GM23248 (cell line): ENCODE measurements at places on chromosomes 12 and 14. TPM values are rescaled to one million over a fixed set of nuclear protein-coding genes. Genes with fewer than 3 reads are reported as not detected.

GRCh38 chr12:61521258-61521657 is 738.9 kb upstream of the USP15 start:
- DNase-seq: no peak

GRCh38 chr12:108995370-108995992 is 25.4 kb downstream of the SVOP start:
- DNase-seq: no peak

DNA sequence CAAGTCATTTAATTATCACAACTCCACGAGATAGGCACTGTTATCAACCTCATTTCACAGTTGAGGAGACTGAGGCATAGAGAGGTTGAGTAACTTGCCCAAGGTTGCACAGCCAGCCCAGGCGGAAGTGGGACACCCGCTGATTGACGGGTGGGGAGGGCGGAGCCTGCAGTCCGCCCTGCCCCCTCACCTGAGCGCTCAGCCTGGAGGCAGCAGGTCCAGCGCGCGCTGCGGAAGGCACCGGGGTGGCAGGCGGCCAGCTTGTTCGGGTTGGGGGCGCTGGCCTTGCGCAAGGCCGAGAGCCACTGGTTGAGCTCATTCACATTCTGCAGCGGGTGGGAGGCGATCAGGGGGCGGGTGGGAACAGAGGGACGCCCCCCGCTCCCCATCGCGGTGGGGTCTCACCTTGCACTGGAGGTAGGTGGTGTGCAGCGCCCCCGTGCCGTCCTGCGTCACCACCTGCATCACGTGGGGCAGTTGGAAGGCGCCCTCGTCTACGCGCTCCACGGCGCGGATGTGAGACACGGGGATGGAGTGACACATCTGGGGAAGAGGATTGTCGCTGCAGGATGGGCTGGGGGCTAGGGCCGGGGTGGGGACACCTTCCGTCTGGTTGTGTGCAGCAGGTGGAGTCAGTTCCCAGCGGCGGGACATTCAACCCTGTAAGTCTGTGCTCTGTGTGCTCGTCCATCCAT is 31.7 kb downstream of the RASAL1 start:
- no peak for DNase-seq

DNA sequence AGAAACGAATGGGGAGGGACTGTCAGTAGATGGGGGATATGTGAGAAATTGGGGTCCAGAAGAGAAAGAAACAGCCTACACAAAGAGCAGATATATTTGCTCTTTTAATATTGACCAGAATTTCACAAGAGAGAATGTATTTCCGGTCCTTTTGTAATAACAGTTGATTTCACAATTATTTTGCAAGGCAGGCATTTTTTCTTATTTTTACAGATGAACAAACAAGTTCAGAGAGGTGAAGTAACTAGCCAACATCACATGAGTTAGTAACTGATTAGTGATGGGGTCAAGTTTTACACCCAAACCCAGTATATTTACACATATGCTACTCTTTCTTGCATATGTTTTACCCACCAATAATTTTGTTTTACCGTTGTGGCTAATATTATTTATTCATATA is 188.2 kb downstream of the NAV3 start:
- no peak for DNase-seq

DNA sequence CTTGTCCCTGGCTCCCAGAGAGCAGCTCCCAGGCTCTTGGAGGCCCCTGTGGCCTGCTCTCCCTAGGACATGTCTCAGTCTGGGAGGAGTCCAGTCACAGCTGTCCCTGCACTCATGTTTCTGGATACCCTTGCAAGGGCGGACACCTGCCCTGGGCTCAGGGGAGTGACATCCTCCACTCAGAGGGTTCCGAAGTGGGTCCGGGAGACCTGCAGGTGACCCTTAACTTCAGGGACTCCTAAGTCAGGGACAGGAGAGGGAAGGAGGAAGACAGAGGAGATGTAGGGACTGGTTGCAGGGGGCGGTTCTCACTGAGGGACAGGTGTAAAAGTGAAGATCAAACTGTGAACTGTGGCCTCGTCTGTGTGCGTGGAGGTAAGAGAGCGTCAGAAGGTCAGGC is 37.6 kb downstream of the CACNA2D4 start:
- no peak for DNase-seq

- DNase-seq: no peak
Measured at GRCh38 chr12:121618659-121619233, 7.6 kb upstream of the ORAI1 start.

DNA sequence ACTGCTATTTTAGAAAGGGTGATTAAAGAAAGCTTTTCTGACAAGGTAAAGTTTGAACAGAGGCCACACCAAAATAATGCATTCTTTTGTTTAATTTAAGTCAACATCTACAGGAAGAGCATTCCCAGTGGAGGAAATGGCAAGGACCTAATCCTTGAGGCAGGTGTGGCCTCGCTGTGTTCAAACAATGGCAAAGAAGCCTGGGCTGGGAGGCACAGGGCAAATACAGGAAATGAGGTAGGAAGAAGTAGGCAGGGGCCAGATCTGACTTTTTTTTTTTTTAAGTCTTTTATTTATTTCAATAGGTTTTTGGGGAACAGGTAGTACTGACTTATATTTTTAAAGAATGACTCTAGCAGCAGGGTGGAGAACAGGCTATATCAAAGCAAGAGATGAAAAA is 53.5 kb downstream of the ARMH4 start:
- no peak for DNase-seq

DNA sequence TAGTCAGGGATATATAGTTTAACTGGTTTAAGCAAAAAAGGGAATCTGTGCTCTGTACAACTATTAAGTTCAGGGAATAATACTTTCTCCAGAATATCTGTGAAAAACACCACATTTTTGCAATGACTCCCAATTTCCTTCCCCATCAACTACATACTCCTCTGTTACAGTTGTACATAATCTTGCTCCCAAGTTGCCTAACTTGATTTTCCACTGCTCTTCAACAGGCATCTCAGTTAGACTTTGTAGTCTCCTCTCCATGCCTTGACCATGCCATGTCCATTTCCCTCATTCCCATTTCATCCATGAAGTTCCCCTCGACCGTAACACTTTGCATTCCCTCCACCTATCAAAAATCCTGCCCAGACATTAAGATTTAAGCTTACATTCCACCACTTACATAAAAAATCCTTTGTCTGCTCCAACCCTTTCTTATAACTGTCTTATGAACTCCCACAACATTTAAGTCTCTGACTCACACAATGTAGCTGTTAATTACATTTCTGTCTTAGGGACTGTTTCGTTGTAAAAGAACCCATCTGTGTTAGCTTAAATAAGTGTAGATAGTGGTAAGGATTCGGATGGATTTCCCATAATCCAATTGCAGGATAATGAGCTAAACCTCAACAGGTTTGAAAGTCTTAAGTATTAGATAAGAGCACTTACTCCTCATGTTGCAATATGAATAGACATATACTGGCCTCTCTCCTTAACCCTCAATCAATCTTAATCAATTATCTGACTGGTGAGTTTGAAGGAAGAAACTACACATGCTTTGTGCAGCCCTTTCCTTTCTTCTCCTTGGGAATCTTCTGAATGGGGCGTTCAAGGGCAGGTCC is 156.5 kb downstream of the PAWR start:
- DNase-seq: no peak

GRCh38 chr14:21875791-21876190 is 202.2 kb upstream of the OR4E1 start:
- no peak for DNase-seq

DNA sequence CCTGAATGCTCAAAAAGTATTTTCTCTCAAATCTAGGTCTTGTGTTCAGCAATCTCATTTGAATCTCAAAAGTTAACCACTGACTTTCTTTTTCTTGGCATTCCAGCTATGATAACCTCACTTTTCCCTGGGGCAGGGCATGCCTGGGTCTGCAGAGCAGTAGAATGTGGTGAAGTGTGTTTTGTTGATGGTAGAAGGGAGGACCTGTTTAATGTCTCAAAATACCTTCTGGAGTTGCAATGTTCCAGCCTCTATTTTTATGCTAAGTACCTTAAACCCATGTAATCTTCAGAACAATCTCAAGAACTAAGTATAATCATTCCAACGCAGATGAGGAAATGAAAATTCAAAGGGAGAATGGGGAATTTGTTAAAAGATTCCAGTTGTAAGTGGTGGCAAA is 82.1 kb upstream of the FUT8 start:
- DNase-seq: no peak

- DNase-seq: peak; percentile 93
Measured at GRCh38 chr12:77189901-77190416, 124.6 kb upstream of the E2F7 start.

DNA sequence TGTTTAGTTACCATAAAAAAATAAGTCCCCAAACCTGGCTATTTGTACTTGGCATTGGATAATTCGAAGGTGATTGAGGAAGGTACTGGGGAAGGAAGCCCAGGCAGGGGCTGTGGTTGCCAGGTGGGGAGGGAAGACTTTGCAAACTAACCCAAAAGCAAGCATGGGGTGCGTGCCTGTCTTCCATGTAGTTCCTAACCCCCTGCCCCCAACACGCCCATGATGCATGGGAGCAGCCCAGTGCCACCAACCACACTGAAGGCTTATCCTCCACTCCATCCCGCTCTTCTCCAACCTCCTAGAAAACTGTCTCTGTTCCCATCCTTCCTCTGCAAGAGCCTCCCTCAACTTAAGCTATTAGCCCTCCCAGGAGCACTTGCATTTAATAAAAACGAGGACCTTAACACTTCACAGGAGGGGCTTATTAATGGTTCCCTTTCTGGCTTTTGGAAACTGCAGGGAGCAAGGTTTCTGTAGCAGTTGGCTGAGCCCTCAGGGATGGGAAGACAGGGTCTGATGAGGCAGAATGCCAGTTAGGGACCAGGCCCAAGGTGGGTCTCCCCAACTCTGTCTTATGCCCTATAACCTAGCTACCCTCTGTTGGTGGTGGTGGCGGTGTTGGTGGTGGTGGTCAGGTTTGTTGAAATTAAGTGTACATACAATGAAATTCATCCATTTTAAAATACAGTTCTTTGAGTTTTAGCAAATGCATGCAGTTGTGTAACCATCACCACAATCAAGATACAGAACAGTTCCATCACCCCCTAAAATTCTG is 96.0 kb downstream of the ZFP36L1 start:
- no peak for DNase-seq

GRCh38 chr14:101474563-101475455 is 86.5 kb upstream of the DIO3 start:
- no peak for DNase-seq

DNA sequence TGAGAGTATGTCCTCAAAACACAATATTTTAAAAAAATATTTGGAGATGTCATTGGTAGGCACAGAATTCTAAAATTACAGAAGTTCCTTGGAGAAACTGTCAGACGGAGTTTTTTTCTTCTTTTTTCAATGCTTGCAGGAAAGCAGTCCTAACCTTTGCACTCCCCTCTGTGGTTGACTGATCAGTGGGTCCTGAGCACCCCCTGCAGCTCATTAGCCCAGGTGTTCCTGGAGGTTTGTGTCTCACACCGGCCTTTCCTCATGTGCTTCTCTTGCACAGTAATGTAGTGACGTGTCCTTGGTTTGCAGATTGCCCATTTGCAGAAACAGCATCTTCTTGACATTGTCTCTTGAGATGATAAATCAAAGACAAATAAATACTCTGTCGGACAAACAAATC is 513.0 kb downstream of the TMEM121 start:
- no peak for DNase-seq

DNA sequence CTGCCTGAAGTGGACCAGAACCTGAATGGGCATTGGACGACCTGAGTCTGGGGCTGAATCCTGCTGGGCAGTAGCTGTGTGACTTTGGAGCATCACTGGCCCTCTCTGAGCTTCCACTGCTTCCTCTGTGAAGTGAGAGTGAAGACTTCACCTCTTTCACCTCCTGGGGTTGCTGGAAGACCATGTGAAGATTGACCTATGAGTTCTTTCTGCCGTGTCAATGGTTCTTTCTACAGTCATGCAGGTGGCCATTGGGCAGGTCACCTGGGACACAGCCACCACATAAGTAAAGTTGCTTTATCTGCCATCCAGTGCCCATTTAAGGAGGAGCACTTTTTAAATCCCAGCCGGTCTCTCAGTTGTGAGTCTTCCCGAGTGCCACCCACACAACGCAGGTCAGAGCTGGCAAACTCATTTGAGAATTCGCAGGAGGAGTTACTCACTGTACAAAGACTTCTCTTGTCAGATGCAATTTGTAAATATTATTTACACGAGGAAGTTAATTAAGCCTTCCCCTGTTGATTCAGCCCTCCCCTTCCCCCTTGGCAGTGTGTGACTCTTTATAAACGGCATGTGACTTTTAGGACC is 74.8 kb upstream of the TCL1B start:
- DNase-seq: no peak

DNA sequence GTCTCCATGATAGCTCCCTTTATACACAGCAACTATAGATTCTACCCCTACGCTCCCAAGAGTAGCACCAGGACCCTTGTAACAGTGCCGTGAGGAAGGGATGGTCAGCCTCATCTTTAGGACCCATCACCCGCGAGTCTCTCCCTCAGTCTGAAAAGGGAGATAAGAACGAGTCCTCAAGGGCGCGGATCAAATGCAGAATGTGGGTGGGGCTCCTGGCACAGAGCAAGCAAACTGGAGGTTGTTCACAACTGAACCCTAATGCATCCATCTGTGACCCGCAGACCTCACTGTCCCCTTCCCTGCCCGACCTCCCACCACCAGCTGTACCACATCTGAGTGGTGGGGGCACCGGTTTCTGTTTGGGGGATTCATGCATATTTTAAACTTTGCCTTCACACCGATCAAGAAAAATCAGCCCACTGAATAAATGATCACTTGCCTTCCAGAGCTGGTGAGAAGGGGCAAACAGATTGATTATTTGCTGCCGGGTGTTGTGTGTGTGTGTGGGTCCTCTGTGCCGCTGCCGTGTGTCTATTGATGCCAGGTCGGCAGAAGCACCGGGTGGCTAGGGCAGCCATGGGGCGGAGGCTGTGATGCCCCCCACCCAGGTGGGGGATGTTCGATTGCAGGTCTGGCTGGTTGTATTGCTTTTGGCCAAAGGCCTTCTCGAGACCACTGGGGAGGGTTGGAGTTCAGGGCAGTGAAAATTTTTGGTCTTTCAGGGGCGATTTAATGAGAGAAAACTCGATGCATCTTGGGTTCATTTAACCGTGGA is 35.7 kb upstream of the BEGAIN start:
- no peak for DNase-seq

DNA sequence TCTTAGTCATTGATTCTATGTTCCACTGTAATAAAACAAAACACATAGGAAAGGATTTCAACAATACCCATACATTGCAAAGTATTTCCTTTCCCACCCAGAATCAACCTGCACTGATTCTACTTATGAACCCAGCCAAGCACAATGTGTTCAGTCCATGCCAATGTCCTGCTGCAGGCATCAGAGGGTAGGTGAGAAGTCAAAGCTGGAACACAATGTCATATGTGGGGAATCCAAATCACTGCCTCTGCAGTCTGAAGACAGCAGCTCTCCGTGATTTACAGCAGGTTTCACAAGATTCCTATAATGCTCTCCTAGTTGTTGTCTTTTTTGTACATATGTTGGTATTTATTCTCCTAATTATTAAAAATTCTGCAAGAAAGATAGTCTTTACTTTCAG is 25.7 kb downstream of the ITPR2 start:
- DNase-seq: no peak

Gene SLC5A8
- total RNA-seq: not detected in 2 replicates

Gene MYF6
- not detected in 2 replicates for total RNA-seq

Gene CSRP2
- 53.0 and 62.2 TPM in 2 replicates for total RNA-seq

Gene TTLL5
- total RNA-seq: 14.8 and 17.8 TPM in 2 replicates

Gene VDR
- 30.5 and 37.2 TPM in 2 replicates for total RNA-seq

Gene TESPA1
- total RNA-seq: not detected in 2 replicates

Gene WNT5B
- total RNA-seq: 505 and 529 TPM in 2 replicates

Gene KRT6A
- not detected in 2 replicates for total RNA-seq
